ENCODE measurements at places on chromosomes 4 and X.

DNA sequence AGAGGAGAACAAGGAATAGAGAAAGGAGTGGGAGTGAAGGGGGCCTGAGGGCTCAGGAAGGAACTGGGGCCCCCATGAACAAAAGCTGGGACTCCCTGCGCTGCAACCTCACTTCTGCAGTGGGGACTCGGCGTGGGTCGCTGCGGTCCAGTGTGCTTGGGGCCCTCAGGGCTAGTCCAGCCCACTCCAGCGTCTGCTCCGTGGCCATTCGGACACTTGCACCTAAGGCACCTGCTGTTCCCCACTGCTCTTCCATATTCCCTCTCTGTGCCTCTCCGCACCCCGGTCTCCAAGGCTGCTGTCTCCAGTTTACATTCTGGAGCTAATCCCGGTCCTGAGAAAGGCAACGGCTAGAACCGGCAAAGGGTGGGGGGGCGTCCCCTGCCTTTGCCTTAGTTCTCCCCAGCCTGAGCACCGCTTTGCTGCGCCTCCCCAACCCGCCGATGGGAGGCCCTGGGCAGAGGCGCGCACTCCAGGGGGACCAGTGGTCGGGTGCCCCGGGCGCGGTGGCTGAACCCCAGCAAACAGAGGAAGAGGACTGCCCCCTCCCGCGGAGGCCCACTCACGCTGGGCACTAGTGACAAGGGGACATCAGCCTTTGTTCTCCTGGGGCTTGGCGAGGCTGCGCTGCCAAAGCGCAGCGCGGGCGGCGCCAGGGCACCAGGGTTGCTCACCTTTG is 327.7 kb upstream of the F9 start:
- DNase-seq, result peak; percentile 51

DNA sequence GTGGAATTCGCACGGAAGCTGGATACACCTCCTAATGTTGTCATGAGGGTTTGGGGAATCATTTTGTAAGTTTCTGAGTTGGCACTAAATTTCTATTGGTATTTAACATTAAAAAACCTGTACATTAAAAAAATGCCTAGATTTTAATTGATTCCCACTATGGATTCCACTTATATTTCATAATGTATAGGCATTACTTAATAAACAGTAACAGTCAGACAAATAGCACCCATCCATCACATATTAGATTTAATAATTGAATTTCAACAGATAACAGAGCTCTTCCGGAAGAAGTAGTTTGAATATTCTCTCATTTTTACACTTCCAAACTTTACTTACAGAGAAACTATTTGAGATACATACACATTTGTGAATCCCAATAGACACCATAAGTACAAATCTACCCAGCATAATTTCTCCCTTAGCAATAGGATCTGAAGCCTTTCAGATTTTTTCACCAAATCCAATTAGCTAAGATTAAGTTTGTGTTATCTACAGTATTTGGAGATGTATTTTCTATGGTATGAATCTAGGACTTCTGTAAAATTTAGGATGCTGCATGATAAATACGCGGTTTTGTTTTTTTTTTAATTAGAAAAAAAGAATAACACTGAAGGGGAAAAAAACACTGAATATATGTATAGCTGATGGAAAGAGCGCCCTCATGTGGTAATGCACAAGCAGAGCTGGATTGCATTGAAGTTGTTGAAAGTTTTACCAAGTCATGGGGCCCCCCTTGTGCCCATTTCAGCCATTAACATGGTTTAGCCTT is 12.2 kb upstream of the ODAM start:
- DNase-seq, result peak; percentile 46

DNA sequence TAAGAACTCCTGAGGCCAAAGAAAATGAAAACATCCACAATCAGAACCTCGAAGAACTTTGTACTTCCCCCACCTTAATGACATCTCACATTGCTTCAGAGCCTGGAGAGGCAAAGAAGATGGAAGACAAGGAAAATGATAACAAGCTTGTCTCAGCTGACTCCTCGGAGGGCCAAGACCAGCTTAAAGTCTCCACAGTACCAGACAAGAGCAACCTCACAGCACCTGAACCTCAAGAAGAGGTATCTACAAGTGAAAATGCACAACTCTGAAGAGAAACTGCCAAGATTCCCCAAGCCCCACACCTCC is 97.5 kb downstream of the HNRNPD start:
- no peak for DNase-seq

- no peak for DNase-seq
Observed at GRCh38 chr4:153909672-153910071, 120.8 kb upstream of the SFRP2 start.

DNA sequence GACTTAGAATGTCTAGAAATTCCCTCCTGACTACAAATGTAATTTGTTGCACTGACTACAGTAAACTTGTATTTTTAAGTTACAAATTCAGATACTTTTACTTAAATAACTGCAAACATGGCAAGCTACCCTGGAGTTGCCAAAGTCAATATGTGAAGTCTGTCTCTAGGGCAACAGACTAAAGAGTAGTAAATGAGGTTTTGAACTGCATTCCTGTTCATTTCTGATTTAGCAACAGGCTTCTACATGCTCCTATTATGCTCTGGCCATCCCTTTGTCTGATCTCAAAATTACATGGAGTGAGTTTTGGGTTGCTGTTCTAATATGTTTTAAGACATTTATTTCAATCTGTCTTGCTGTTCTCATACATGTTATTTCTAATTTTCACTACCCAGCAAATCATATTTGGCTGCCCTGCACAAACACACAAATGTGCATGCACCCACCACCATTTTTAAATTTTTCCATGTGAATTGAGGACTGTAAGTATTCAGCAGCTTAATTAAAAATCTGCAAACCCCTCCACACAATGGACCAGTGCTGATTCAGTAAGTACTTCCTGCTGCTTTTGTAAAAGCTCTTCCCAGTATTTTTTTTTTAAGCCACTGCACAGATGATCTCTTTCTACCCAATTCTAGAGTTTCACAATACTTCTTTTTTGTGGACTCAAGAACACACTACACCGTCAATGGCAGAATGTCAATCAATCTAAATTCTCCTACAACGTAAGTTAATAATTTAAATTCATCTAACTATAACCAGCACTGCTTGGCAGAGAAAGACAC is 26.7 kb downstream of the SH3RF1 start:
- DNase-seq, result peak; percentile 78

DNA sequence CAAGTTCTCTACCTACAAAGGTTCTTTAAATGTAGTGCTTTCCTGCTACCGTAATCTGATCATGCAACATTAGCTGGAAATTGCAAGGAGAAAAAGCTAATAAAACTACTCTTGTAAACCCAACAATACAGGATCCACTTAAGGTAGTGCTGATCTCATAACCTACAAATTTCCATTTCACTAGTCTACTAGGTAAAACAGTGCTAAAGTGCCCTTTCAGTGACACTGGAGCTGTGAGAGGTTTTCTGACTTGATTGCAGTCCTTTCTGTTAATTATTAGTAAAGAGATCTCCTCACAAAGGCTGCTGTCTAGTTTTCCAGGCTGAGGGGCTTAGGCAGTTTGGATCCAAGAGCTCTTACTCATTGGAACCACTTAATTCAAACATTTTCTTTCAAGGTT is 1118.7 kb downstream of the SH3BGRL start:
- no peak for DNase-seq

DNA sequence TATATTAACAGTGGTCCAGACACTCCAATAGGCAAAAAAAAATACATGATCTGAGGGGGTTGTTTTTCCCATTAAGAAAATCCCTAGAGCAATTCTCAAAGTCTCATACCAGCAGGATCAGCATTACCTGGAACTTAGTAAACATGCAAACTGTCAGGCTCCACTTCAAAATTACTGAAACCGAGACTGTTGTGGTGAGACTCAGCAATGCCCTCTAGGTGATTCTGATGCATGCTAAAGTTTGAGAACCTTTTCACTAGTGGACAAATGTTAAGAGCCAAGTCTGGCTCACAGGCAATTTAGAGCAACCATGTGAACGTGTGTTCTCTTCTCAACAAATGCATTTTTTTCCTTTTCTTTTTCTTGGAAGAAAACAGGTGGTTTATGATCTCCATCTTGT is 30.2 kb downstream of the NEK1 start:
- DNase-seq, result no peak

- no peak for DNase-seq
Observed at GRCh38 chr4:182133033-182133432, 110.2 kb upstream of the TENM3 start.

Data from A673 (cell line).